Activated CD8-positive, alpha-beta memory T cell treated with anti-CD3 and anti-CD28 coated beads, Interleukin-2, amount 50 U/mL, for 48 hours (primary cell): ENCODE measurements at places on chromosomes 11 and 22.
A peak's percentile ranks its signal among the peaks of the same experiment; 100 is the strongest.

DNA sequence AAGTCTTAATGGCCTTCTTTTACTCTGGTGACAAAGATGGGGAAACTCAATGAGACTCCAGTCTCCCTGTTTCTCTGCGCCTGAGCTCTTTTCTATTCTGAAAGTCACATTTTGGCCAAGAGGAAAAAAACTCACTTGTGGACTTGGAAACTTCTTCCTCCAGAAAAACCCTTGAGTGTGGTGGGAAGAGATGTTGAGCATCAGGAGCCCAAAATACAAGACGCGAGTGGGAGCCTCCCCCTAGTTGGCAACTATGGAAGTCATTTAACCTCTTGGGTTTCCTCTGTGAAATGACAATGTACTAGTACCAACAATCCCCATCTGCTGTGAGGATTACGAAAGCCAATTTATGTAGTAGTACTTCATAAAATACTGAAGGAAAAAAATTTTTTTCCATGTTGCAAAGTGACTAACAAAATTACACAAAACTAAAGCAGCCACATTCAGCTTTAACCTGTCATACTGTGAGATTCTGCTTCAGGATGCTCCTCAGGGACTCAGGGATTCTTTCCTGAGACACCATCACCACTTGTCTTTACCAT is 524 bp upstream of the SLC25A17 start:
- DNase-seq, result no peak

- no peak for DNase-seq
These were observed 113.2 kb downstream of the TMEM135 start for GRCh38 chr11:87150936-87151335.

DNA sequence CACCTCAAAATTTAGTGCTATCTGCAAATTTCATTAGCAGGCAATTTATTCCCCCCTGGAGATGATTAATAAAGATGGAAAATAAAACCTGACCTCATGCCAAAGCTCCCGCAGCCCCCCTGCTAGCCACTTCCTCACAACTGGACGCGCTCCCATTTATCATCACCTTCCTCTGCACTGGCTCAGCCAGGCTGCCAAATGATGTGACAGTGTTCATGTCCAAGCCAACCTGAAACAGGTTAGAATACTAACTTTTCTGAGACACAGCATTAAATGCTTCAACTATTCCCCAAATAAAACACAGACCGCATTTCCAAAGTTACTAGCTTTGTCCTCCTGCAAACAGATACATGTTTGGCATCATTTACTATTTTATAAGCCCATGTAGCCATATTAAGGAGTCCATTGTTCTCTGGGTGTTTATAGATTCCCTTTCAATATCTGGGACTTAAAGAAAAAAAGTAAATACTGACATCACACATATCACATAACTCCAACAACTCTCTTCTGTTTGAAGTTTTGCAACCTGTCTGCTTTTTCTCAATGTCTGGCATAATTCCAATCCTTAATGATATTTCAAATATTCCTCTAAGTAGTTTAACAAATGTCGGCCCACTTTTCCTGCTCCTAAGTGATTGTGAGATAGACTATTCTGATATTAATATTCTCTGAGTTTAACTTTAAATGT is 829.7 kb upstream of the FAT3 start:
- DNase-seq, result no peak

DNA sequence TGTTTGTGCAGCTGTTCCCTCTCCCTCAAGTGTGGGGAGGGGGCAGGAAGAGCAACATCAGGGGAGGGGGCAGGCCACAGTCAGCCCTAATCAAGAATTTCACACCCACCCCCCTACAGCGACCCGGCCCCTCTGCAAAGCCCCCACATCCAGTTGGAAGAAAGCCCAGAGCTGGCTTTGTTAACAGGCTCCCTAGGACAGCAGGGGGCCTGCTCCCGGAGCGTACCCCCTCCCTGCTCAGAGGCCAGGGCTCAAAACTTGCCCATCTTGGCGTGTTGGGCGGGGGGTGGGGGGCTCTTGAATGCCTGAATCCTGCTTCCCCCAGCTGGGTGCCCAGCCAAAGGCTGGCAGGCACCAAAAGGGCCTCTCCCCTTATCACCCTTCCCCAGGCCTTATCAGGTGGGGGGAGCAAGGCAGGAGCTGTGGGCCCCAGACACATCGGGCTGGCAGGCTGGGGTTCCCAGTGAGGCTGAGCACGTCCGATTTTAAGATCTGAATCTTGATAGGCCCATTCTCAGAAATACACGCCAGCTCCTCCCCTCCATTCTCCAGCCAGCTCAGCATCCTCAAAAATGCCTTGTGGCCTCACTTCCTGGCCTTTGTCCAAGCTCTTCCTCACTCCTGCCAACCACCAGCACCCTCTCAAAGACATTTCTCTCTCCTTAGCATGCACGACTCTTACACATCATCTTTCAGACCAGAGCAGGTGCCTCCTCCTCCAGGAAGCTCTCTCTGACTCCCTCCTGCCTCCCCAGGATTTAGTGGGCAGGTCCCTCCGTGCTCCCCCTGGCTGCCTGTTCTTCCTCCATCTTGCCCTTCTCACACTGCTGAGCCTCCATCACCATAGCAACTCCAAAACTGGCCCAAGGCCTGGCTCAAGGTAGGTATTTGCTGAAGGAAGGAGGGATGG is 384.8 kb downstream of the MN1 start:
- DNase-seq, result no peak

DNA sequence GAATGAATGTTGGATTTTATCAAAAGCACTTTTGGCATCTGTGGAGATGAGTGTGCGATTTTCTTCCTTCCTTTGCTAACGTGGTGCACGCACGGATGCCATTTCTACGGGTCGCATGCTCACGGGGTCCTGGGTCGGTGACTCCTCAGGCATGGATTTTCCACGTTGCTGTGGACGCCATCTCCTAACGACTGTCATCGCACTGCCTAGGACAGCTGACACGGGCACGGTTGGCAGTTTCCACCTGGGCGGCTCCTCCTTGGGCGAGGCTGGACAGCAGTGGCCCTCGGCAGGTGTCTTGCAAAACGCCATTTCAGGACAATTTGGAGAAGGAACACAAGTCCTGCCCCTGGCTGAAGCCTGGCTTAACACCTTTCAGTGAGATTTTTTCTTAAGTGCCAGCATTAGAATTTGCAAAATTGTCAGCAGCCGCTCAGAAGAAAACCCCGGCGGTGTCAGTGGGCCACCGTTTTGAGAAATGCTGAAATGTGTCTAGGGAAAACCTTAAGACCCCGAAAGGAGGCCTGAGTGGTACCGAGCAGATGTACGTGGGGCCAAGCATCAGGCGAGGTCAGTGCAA is 34.7 kb upstream of the TOLLIP start:
- peak; percentile 45 for DNase-seq

DNA sequence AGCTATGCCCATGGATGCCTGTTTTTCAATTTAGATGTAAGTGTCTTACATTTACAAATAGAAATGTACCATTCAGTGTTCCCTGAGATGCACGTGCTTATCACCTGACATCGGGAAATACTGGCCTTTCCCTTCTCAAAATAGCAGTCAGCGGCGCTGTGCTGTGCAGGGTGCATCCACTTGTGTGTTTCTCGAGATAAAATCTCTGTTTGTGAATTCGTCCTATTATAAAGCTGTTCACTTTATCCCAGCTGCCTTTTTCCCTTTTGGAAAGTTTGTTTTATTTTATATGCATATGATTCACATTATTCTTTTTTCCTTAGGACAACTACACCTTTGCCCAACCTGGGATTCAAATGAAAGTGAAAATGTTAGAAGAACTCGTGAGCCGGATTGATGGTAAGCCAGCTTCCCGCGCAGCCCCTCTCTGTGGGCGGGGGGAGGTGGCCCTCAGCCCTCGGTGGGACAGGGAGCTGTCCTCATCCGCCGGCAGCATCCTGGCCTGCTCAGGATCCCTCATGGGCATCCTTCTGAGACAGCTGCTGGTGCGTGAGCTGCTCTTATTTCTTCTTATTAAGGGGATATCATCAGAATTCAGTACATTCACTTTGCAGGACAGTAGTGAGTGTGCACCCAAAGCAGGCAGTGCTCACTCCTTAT is 235.0 kb downstream of the TBC1D22A start:
- DNase-seq, result no peak

DNA sequence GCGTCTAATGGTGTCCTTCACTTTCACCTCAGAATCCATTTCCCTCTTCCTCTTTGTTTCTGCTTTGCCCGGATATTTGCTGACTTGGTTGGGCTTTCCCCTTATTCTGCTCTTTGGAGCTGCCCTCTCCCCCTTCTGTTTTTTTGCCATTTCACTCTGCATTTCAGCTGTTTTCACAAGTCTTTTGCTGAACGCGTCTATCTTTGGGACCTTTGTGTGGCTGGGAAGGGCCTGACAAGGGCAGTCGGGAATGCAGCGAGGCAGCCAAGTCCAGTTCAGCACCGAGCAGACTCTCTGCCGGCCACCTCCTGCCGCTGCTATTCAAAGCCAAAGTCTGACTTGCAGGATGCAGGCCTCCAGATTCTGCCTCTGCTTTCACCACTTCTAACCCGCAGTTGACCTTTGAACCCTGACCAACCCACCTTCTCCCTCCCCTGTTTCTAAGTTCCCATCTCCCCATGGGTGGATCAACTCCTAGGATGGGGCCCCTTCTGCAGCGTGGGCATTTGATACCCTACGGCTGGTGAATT is 38.2 kb downstream of the FEZ1 start:
- DNase-seq, result no peak

GRCh38 chr11:24122291-24122690 is 374.6 kb upstream of the LUZP2 start:
- no peak for DNase-seq

- DNase-seq, result no peak
These were observed 183.8 kb upstream of the NTM start for GRCh38 chr11:131186629-131187101.
